Foreskin keratinocyte (primary cell): ENCODE measurements at places on chromosomes 2 and 18. TPM values are rescaled to one million over a fixed set of nuclear protein-coding genes. Genes with fewer than 3 reads are reported as not detected.

DNA sequence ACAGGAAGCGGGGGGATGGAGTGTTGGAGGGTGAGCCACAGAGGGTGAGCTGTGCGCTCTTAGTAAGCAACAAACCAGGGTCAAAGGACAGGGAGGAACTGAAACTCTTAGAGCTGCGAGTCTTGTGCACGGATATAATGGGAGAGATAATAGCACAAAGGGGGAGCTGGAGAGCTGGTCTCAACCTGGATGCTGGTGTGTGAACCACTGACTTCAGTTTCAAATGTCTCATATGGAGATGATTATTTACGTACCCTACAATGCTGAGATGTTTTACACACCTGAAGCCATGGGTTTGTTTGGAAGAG, 35.9 kb downstream of the PTGR3 start:
- no peak for DNase-seq

Gene SERPINB13
- total RNA-seq = 5.9 and 6.0 TPM in 2 replicates

- DNase-seq = no peak
Observed at GRCh38 chr2:25251071-25251421, 82.7 kb upstream of the POMC start.

- DNase-seq = no peak
Observed at GRCh38 chr2:527581-527980, 149.6 kb downstream of the TMEM18 start.

GRCh38 chr2:241859436-241860183, 916 bp upstream of the PDCD1 start:
- no peak for DNase-seq

DNA sequence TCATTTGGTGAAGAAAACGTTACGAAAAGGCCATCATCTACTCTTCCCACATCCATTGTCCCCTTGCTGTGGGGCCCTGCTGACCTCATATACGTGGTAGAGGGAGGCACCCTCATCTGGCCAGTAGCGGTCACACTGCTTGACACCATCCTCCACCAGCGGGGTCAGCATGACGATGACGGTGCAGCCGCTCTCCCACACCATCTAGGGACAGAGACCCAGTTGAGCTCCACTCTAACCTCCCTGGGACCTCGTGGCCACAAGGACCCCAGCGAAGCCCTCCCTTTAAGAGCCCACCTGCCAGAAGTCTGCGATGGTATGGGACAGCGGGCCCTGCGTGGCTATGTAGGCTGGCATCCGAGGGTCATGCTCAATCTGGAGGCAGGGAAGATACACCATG, 13.1 kb downstream of the PTPRN start:
- no peak for DNase-seq

DNA sequence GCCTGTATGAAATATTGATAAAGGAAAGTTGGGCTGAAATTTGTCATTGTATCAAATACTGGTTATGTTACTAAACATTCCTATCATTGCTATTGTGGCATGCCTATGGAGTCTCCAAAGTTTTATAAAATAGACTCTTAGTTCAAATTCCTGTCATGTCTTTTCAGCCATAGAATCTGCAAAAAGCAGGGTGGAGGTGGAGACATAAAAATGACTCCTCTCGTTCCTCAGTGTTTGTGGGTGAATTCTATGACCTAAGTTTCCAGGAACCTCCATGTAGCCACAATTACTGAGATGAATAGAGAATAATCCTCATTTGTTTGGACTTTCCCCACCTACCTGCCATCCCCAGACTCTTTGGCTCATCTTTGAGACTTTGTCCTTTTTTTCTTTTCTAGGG, 326.3 kb upstream of the ETAA1 start:
- no peak for DNase-seq

Gene NYAP2
- total RNA-seq = not detected in 2 replicates

Gene ACOXL
- total RNA-seq = 0.51 and 0.85 TPM in 2 replicates

GRCh38 chr2:58904095-58904494, 663.0 kb upstream of the FANCL start:
- no peak for DNase-seq

- no peak for DNase-seq
Observed at GRCh38 chr2:7994397-7994951, 687.4 kb upstream of the ID2 start.

Gene ANKRD23
- total RNA-seq = 0.92 and 1.2 TPM in 2 replicates

GRCh38 chr2:65877331-65878010, 445.1 kb upstream of the SPRED2 start:
- peak; percentile 60 for DNase-seq

DNA sequence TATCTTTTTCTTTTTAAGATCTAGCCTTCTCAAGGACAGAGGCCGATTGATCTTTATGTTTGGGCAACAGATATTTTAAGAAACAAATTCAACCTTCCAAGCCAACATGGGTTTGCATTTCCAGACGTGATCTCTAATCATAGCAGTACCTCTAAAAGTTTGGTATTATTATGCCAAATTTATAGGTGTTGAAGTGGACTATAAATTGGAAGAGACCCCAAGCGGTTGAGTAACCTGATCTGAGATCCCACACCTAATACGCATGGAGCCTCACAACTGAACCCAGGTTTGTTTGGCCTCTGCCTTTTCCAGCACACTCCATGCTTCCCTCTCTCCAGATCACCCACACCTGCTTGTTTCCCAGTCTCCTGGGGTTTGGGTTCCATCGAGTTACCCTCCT, 116.5 kb downstream of the DDX1 start:
- DNase-seq = no peak

Gene PIEZO2
- not detected in 2 replicates for total RNA-seq

Gene UGT1A6
- 14.0 and 15.8 TPM in 2 replicates for total RNA-seq

Gene SPP2
- not detected in 2 replicates for total RNA-seq

- DNase-seq = no peak
Observed at GRCh38 chr18:39225373-39225772, 1659.8 kb upstream of the CELF4 start.

GRCh38 chr18:27007880-27008279, 142.4 kb upstream of the AQP4 start:
- DNase-seq = no peak

Gene GPR45
- total RNA-seq = not detected in 2 replicates

DNA sequence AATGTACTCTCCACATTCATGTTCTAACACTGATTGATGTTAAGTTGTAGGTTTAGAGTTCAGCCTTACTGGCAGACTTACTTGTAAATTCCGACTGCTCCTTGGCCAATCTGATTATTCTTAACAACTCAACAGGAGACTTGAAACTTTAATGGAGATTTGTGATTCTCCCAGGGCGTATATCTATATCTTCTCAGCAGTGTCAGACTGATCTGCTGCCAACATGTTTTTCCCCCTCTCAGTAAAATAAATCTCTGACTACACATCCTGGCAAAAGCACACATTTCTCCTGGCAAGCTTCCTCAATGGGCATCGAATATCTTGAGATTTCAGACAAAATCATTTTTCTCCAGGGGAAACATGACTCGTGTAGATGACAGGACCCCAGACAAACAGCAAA, 1041.2 kb downstream of the DPP10 start:
- DNase-seq = no peak

- no peak for DNase-seq
Observed at GRCh38 chr18:53375621-53376020, 848.8 kb downstream of the MBD2 start.

DNA sequence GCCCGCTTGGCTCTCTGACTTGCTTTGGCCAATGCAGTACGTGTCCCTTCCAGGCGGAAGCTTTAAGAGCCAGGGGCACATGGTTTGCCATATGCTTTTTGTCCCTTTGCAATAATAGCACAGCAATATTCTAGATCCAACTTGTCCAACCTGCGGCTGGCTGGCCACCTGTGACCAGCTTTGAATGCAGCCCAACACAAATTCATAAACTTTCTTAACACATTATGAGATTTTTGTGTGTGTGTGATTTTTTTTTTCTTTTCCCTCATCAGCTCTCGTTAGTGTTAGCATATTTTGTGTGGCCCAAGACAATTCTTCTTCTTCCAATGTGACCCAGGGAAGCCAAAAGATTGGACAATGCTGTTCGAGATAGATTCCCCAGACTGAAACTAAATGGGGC, 119.3 kb upstream of the SIX3 start:
- no peak for DNase-seq

DNA sequence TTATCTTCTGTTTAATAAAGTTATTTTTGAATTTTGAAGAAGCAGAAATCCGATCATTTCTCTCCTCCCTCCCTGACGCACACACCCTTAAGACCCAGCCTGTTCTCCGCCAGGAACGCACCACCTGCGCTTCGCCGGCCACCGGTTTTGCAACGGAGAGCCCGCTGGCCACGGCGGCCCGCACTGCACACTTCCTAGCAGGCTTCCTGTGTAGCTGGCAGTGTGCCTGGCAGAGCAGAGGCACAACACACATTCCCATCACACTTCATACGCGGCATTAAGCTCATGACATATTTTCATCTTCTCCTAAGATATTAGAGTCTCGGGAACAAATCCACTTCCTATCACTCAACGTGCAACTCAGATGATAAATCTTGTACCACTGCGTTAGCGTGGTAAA, 148.0 kb downstream of the HDAC4 start:
- no peak for DNase-seq

DNA sequence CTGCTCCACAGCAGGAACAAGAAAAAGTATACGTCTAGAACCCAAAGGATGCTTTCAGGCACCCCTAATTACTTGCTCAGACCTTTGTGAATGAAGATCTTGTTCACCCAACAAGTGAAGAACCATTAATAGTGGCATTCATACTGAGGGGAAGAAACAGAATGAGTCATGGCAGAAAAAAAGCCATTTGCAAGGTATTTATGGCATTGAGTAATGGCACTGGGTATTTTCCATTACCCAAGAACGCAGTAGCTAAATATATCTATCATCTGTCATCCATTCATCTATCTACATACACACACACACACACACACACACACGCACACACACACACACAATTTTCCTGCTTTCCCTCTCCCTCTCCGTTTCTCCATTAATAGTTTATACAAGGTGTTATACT, 56.4 kb upstream of the XIRP2 start:
- DNase-seq = no peak

DNA sequence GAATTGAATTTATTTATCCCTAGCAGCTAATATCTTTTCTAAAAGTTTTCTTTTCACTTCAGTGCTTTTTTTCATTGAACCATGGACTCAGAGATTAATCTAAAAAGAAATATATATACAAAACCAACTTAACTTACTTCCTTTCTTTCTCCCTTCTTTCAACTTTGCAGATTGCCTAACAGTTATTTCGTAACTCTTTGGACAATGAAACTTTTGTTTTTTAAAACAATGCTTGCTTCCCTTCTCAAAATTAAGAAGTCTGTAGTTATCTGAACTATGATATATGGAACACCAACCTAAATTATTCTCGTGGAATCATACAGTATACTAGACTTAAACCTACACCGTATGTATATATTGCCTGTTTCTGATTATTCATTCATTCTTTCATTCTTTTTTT, 62.9 kb downstream of the MIB1 start:
- peak; percentile 4 for DNase-seq

- peak; percentile 1 for DNase-seq
Observed at GRCh38 chr2:5077479-5078089, 614.6 kb upstream of the SOX11 start.

DNA sequence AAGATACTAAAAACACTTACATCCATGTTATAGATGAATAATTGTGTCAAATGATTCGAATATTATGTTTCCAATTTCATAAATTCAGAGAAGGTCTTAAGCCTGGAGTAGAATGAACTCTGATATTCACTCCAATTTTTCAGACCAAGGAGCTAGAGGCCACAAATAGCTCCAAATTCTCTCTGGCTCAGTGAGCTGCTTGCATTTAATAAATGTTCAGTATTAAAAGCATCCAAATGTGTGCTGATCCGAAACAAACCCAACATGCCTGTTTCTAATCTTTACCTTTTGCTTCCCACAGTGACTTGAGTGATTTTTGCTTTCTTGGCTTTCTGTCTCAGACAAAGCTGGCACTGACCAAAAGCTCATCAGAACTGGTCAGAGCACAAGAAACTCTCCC, 291.4 kb downstream of the CCDC85A start:
- DNase-seq = no peak

DNA sequence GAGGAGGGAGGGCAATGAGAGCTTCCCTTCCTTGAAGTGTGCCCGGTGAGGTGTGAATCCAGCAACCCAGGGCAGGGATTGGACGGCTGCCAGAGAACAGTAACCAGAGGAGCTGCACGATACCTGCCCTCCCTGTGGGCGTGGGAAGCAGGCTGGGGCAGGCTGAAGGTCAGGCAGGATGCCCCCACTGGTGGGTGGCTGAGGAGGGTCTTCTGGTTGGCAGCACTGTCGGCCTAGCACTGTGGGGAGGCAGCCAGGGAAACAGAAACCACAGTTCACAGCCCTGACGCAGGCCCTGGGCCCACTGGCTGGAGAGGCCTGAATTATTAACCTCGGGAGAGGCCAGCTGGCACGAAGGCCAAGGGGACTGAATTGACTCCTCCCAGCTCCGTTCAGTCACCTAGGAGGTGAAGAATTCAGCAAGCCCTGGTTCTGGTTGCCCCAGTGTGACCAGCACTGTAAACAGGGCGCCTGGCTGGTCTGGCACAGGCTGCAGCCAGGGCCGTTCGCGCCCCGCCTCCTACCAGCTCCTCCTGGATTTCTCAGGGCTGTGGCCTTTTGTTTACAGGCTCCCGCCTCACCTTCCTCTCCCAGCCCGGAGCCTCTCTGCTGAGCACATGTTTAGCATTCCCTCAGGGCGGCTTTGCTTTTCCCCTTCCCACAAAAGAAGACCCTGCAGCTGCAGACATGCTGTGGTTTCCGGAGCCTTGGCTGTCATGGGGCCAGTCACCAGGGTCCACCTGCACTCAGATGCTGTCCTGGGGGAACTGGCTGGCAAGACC, 97.8 kb downstream of the B3GNT2 start:
- DNase-seq = no peak

GRCh38 chr2:229646186-229646723, 68.1 kb downstream of the DNER start:
- DNase-seq = no peak

- peak; percentile 35 for DNase-seq
Observed at GRCh38 chr2:239157771-239158170, 243.0 kb downstream of the HDAC4 start.

GRCh38 chr18:8616028-8616401, 6.8 kb downstream of the RAB12 start:
- peak; percentile 61 for DNase-seq

DNA sequence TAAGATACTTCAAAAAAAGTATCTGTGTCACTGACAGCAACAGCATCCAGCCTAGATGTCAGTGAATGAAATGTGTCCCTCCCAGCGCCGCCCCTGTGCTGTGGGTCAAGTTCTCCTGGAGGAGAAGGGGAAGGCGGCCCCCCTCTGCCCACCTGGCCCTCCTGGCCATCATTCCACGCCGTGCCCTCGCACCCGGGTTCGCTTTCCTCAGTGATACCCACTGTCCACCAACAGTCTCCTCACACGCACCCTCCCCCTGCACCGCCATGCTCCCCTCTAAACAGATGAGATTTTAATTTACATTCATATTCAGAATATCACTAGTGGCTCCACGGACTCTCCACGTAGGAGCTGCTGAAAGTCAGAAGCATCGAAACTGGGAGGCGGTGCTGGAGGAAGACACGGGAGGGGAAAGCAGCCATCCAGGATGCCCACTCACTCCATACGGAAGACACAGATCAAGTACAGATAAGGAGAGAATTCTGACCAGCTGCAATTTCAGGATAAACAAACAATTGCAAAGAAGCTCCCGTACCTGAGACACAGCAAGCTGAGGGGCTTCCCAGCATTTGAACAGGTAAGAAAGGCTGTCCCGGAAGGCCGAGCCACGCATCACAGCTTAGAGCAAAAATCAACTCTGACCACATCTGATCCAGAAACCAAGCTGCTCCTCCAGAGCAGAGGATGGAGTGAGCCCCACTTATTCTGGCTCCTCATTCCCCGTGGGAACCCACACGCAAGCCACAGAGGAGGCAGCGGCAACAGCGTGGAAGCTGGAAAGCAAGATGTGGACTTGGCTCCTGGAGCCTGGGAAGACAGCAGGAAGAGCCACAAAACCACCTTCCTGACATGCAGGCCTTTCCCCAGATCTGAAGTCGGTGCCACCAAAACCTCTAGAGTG, 49.7 kb downstream of the PXDN start:
- DNase-seq = no peak

Gene CDH19
- not detected in 2 replicates for total RNA-seq
